Chondrocyte (in vitro differentiated cells): ENCODE measurements at places on chromosomes 6 and 20.

DNA sequence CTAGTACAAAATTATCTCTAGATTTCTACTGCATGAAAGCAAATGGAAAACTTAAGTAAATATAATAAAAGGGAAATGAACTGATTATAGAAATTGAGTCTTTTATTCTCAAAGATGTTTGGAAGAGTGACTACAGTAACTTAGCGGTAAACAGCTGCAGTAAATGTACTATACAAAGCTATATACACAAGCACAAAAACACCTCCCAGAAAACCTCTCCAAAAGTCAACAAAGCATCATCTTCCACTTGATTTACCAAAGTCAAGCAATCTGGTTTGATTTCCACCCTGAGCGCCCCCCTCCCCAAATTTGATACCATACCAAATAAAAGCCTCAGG, 142.1 kb upstream of the SHLD1 start:
- no peak for DNase-seq
- peak overlapping the region; percentile 65 for H3K27ac ChIP-seq
- peak overlapping the region; percentile 95 for H3K4me3 ChIP-seq

GRCh38 chr6:130560231-130560630, 194.4 kb downstream of the TMEM200A start:
- no peaks in the 10 kb centered on the region for H3K27me3 ChIP-seq
- H3K27ac ChIP-seq, result no peak overlapping the region
- no peak for DNase-seq
- no peak overlapping the region for H3K4me3 ChIP-seq

DNA sequence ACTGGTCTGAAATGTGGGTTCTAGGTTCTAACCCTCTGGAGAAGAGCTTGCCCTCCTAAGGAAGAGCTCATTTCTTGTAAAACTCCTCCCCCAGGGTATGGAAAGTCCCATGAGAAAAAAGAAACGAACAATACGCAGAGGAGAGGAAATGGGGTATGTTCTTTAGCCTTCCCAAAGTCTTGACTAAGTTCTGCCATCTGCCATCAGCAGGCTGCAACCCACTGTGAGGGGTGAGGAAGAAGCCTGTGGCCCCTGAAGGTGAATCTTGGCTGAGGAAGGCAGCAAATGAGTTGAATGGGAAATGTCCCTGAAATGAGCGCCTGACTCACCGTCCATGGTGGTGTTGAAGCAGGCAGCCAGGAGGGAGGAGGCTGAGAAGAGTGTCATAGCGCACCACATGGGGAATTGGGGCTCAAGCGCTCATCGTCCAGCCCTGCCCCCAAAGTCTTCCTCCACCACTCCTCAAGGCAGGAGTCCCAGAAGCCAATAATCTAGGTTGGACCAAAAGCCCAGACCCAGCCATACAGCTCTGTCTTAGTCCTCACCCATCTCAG, 10.4 kb upstream of the MATN4 start:
- H3K4me1 ChIP-seq, result peaks cover 4% of the 10 kb centered on the region
- H3K27me3 ChIP-seq, result no peaks in the 10 kb centered on the region
- H3K27ac ChIP-seq, result no peak overlapping the region
- no peak for DNase-seq
- H3K4me3 ChIP-seq, result no peak overlapping the region

DNA sequence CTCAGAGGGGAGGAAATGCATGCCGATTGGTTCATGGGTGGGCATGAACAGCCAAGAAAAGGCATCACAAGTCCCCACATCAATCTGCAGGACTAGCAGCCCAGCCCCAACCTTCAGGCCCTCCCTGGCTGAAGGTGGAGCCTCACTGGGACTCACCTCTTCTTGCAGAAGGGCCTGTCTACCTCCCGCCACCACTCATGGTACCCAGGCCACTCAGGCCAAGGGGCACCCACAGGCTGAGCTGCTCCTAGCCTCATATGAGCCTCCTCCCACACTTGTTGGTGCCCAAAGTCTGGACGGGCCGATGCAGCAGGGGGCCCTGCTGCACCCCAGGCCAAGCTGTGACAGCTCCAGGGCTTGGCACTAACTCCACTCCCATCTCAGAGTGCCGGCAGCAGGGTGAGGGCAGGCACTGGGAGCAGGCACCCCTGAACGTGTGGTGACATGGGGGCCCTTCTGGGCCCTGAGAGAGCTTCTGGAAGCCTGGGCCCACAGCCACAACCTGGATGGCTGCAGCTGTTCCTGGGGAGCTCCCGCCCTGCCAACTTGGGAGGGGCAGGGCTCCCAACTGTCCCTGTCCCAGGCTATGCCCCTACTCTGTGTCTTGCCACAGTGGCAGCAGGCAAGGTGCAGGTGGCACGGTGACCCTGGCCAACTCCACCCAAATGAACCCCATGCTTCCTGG, 13.7 kb upstream of the FUT9 start:
- peak; percentile 66 for DNase-seq
- H3K4me1 ChIP-seq, result no peaks in the 10 kb centered on the region
- H3K27ac ChIP-seq, result no peak overlapping the region
- no peaks in the 10 kb centered on the region for H3K36me3 ChIP-seq
- no peak overlapping the region for H3K4me3 ChIP-seq

- no peak for DNase-seq
- peak overlapping the region; percentile 83 for H3K4me3 ChIP-seq
- H3K36me3 ChIP-seq, result no peaks in the 10 kb centered on the region
- H3K4me1 ChIP-seq, result peaks cover 58% of the 10 kb centered on the region
- H3K27ac ChIP-seq, result peak overlapping the region; percentile 74
- no peaks in the 10 kb centered on the region for H3K27me3 ChIP-seq
Observed at GRCh38 chr6:56246541-56246880, 869 bp downstream of the COL21A1 start.

- peaks cover 33% of the 10 kb centered on the region for H3K4me1 ChIP-seq
- H3K27me3 ChIP-seq, result no peaks in the 10 kb centered on the region
- H3K4me3 ChIP-seq, result peak overlapping the region; percentile 48
- peak overlapping the region; percentile 83 for H3K27ac ChIP-seq
Observed at GRCh38 chr6:129500958-129501739, 208.8 kb downstream of the ARHGAP18 start.
